Left ventricle myocardium superior (tissue), 1 donor: ENCODE measurements at places on chromosomes 2 and 18. TPM values are rescaled to one million over a fixed set of nuclear protein-coding genes. Genes with fewer than 3 reads are reported as not detected.

- no peak for DNase-seq
These were observed 244.9 kb downstream of the HDAC4 start for GRCh38 chr2:239155806-239156480.

GRCh38 chr2:240298803-240299709 is 136.4 kb upstream of the GPC1 start:
- DNase-seq: no peak

The NMS gene
- not detected for total RNA-seq

The CPLX4 gene
- not detected for total RNA-seq

The USP40 gene
- 21.8 TPM for total RNA-seq
